Stimulated activated CD8-positive, alpha-beta memory T cell treated with anti-CD3 and anti-CD28 coated beads, Interleukin-4, amount 100 ng/mL, for 4 hours (primary cell): ENCODE measurements at places on chromosomes 1 and 21.

DNA sequence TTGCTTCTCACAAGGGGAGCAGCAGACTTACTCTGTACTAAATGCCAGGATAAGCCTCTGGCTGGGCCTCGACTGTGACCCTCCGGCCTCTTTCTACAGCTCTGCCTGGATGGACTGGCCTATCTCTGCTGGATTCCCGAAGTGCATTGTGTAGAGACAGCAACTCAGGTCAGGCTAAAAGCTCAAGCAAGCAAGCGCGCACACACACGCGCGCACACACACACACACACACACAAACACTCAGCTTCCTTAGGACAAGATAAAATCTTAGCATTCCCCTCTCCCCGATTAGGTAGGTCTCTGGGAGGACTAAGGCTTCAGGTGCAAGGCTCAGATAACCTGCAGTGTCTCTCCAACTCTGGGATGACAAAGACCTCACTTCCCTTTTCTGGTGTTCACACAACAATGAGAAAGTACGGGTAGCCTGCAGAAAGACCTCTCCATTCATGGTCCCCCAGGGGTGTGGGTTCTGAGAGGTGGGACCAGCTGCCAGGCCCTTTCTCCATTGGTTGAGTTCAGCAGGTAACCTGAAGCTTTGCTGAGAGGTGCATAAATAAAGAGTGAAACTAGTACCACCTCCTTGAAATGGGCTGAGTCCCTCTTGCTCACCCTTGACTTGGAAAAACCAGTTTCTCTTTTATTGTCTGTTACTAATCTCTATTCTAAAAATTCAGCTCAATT is 155.1 kb upstream of the CAMK1G start:
- no peak for DNase-seq

- DNase-seq = no peak
Measured at GRCh38 chr1:18927654-18928272, 25.4 kb upstream of the ALDH4A1 start.

DNA sequence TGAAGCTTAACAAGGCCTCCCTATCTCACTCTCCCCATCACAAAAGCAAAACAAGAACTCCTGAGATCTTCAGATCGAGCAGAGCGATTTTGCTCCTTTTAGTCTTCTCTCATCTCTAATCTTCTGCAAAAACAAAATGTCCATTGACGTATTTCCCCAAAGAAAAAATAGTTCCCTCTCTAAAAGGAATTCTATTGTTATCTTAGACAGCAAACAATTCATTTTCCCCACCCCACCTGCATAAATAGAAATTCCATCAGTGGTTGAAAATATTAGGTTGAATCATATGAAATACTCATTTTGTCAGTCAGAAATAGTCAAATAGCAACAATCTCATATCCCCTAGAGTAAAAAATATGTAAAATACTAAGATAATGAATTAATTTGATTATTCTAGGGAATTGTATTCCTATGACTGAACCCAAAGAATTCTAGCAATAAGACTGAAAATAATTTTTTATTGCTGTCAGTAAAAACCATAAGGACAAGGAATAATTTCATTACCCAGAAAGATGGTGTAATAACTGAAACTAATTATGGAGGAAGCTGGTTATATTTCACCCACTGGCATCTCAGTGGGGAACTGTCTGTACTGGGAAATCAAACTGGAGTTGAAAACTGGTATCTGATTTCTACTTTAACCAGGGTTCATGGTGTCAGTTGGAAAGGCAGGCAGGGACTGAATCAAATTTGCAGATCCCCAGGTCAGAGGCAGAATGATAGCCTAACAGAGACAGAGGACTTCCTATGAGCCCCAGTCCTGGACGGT is 51.3 kb downstream of the RHOU start:
- DNase-seq = no peak

- DNase-seq = no peak
Measured at GRCh38 chr1:232596666-232597303, 33.1 kb downstream of the SIPA1L2 start.

DNA sequence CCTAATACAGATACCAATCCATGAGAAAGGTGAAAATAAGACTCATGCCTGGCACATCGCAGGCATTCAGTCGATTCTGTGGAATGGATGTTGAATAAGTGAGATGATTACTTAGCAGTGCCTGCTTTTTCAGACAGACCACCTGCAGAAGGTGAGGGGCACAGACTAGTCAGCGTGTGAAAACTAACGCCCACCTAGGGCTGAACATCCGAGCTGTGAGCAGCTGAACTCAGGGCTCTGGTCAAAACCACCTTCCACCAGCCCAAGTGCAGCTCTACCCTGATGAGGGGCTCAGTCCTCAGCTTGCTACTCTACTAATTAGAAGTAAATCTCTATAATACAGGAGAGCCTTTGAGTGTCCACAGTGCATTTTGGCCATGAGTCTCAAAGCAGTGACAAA is 32.5 kb downstream of the LMX1A start:
- DNase-seq = no peak

DNA sequence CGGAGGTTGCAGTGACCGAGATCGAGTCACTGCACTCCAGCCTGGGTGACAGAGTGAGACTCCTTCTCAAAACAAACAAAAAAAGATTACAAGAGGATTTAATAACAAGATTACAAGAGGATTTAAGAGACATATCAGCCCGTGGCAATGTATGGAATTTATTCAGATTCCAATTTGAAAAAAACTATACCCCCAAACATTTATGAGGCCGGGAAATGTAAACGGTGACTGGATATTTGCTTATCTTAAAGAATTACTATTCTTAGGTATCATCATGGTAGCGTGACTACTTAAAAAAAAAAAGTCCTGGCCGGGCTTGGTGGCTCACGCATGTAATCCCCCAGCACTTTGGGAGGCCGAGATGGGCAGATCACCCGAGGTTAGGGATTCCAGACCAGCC is 21.2 kb upstream of the ELK4 start:
- DNase-seq = no peak

DNA sequence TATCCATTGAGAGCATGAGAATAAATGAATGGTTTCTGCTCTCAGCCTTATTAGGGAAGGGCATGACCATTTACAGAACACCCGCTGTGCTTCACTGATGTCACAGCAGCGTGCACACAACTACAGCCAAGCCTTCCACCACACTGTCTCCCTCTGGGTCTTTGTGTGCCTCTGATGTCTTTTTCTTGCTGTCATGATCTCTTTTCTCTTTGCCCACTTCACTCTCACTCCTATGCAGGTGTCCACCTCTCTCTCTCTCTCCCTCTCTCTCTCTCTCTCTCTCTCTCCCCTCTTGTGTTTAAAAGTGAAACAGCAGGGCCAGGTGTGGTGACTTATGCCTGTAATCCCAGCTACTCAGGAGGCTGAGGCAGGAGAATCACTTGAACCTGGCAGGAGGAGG is 232.5 kb upstream of the JUN start:
- no peak for DNase-seq

DNA sequence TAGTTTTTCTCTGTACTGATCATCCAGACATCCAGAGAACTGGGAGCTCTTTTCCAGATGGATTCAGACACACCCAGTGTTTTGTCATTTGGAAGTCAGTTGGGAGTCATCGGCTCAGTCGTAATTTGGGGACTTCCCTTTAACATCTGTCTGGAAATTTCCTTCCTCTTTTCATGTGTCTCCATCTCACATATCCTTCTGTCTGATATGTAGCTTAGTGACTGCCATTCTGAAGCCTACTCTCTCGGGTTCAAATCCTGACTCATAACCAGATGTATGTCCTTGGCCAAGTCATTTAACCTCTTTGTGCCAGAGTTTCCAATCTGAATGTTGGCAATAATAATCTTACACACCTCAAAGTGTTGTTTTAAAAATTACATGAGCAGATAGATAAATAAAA is 3.0 kb downstream of the MORC3 start:
- no peak for DNase-seq

GRCh38 chr1:156346636-156347035 is 8.3 kb downstream of the TSACC start:
- DNase-seq = no peak

- no peak for DNase-seq
Measured at GRCh38 chr21:31186916-31187315, 148.6 kb upstream of the KRTAP19-8 start.

- no peak for DNase-seq
Measured at GRCh38 chr1:42431514-42431913, 24.3 kb downstream of the ZMYND12 start.

GRCh38 chr1:77021732-77022131 is 154.5 kb downstream of the ST6GALNAC5 start:
- DNase-seq = no peak

- DNase-seq = no peak
Measured at GRCh38 chr1:35660581-35661473, 19.5 kb upstream of the PSMB2 start.

GRCh38 chr1:71311376-71311775 is 230.5 kb upstream of the ZRANB2 start:
- DNase-seq = no peak

DNA sequence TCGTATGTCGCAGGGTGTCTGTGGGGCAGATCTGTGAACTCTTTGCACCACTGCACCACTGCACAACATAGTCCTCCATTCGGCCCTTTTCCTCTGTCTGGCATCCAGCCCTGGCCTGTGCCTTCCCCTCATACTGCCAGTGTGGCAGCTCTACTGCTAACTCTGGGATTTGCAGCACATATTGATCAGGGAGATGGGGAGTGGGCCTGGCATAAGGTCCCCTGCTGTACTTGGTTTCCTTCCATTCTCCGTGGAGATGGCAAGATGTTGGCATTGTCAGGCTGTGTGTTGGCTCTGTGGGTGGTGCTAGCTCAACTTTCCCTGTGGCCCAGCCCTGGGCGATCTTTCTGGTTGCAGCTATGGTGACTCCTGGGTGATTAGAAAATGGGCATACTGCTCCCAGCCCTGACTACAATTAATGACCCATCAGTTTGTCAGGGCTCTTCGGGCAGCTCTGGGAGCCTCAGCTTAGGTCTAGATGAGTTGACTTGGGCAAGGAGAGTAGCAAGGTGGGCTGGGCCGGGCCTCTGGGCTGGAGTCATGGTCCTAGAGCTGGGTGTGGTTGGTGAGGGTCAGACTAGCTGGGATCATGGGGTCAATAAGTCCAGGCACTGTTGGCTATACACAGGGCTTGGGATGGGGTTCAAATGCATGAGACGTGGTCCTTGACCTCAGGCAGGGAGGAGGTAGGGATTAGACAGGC is 11.4 kb downstream of the PTPRU start:
- DNase-seq = no peak

GRCh38 chr1:160879056-160879455 is 5.9 kb downstream of the ITLN1 start:
- DNase-seq = peak; percentile 18

DNA sequence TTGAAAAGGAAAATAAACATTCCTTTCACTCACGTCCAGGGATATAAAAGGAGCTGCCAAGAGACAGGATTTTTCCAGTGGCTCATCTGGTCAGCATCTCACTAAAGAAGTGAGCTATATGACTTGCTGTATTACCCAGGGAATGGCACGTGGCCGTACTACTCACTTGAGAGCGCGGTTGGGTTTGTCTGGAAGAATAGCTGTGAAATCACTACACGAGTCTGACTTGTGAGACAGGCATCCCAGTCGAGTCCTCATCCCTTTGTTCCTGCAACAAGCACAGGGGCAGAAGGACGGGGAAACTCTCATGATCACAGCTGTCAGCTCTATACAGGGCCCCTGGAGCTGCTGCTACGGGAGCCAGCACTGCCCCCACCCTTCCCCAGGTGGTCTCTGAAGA is 17.7 kb downstream of the RGS8 start:
- no peak for DNase-seq

- no peak for DNase-seq
Measured at GRCh38 chr1:3275471-3276340, 178.8 kb upstream of the ARHGEF16 start.

DNA sequence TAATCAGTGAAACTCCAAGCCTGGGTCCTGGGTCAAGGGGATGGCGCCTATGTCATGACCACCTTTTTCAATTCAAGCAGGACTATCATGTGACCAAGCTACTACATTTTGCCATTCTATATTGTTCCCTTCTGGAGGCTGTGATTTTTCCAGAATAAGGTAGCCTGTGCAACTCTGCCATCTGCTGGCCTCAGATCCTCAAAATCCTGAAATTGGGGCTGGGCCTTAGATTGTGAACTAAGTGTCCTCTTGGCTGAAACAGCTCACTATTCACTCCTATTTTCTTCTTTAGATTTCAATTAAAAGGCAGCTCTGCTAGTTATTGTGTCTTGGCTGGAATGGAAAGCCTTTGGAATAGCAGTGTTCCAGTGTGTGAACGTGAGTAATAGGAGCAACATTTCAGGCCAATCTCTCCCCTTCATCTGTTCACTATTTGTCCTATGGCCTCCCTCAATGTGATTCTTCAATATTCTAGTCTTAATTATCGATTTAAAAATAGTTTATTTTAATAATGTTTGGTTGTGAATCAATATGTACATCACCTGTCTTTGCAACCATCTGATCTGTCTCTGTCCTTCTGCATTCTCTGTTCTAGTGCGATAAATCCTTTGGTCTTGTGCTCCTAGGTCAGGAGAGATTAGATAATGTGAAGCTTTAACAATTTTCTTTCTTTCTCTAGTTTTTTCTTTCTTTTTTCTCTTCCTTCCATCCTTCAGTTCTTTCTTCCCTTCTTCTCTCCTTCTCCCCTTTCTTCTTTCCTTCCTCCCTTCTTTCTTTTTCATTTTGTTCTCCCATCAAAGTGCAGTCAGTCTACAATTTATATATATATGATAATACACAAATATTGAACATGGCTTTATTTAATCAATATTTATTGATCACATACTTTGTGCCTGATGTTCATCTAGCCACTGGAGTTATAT is 69.8 kb downstream of the CR1 start:
- no peak for DNase-seq
